ENCODE measurements at places on chromosomes 2 and 18.

DNA sequence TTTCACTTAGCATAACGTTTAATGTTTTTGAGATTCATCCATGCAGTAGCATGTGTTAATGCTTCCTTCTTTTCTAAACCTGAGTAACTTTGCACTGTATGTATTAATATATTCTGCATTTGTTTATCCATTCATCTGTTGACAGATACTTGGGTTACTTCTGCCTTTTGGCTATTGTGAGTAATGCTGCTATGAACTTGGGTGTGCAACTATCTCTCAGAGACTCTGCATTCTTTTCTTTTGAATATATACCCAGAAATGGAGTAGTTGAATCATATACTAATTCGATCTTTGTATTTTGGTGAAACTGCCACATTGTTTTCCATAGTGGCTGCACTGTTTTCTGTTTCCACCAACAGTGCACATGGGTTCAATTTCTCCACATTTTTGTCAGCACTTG lies 128.3 kb downstream of the SH3BP4 start:
- no peak for DNase-seq

DNA sequence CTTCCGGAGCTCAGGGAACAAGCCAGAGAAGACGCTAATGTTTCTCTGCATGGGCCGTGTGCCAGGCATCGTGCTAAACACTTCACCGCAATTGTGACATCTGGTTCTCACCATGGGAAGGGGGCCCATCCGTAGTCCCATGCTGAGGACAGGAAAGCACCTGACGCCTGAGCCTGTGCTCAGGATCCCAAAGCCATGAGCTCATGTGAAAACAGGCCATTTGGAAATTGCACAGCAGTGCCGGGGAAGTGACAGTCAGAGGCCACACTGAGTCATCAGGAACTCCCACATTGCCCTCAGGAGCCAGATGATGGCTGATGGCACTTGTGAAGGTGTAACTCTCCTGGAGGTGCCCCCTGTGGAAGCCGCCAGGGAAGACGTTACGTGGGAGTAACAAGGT lies 141.0 kb downstream of the INHBB start:
- no peak for DNase-seq

- no peak for DNase-seq
Observed at GRCh38 chr18:36511791-36512352, 214.4 kb downstream of the FHOD3 start.

DNA sequence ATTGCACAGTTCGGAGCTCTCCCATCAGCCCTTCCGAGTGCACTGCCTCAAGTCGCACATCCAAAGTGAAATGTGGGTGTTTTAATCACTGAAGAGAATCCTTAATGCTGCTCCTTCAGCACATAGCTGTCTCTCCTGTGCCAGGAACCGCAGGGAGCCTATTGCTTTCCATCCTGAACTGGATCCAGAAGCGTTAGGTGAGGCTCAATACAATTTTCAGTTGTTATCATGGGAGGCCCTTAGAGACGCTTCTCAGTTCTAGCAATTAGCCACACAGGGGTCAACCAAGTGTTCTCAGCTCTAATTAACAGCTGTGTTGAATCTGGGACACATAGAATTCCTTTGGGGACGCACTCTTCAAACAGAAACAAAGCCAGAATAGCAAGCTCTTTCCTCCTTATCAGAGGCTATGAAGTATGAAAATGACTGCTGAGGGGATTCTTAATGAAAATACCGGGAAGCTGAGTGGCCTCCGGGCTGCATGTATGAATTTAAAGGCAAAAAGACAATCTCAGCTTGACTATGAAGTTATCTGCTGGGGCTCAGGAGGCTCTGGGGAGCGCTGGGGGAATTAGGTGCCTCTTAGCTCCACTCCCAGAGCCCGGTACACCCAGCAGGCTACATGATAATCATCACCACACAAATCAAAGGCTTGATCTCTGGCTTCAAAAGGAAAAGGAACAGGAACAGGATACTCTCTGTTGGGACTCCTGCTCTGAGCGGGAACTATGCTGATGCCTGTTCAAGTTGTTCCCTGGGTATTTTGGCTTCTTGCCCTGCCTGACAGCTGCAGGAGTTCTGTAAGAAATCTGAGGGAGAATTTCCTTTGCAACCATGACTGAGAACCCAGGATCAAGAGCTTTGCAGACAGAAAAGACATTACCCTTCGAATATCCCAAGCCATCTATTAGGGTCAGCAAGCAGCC lies 55.4 kb upstream of the NCOA1 start:
- no peak for DNase-seq

GRCh38 chr18:47585136-47585535 lies 333.7 kb upstream of the SKOR2 start:
- DNase-seq = no peak

- no peak for DNase-seq
Observed at GRCh38 chr18:59873641-59874040, 26.2 kb upstream of the PMAIP1 start.

DNA sequence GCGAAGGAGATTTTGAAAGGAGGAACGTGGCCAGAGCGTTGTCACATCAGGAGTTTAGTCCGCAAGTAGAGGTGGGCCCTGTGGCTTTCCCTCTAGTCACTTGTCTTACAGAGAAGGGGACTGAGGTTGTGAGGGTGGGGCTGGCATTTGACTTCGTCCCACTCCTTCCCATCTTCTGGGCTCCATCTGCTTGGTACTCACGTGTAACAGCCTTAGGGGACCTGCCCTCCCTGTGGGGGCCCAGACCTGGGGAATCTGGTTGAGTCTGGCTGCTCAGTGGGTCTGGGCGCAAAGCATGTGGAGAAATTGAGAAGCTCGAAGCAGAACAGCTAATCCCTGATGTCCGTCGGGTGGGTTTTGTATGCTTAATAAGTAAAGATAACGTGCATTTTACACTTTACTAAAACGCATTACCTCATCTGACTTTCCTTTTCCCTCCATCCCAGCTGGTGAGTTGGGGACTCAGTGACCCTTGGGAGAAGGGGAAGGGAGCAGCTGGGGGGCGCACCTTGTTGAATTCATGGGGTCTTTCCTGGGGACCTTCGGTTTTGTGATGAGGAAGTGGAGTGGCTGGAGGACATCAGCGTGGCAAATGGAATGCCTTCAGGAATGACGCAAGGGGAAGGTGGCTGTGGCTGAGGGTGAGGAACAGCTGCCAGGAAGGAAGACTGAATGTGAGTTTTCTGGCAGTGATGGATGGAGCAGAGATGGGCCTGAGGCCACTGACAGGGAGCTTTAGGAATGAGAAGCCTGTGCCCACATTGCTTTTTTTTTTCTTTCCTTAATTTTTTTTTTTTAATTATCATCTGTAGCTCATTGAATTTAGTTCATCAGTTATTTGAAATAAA lies 44.8 kb downstream of the ASAP2 start:
- no peak for DNase-seq

DNA sequence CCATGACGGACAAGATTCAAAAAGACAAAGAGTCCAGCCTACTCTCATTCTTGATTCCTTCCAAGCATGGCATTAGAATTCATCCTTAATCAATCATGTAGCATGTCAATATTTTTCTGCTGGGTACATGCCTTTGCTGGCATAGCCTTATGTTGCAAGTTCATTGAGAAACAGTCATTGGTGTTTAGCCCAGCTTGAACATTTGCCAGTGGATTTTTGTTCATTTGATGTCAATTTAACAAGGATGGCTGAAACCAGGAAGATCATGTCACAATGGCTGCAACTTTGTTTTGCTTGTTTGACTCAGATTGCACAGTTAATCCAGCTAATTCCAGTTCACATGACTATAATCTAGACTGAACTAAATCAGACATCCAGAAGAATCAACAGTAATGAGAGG lies 1132.2 kb downstream of the LRP1B start:
- no peak for DNase-seq

GRCh38 chr2:149467436-149467835 lies 120.1 kb downstream of the MMADHC start:
- no peak for DNase-seq

DNA sequence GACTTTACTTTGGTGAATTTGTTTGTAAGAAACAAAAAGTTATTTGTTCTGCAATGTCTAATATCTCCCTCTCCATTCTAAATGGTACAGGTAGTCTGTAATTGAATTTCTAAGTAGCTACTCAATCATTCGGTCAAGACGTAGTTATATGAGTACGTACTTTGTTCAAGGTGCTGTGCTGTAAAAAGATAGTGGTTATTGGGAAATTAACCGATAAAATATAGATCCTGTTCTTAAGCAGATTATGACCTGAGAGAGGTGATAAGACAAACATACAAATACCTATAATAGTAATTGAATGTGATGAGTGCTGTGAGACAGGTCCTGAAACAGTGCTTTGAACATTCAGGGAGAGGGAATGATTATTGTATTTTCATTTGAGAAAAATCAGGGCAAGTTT lies 7.1 kb downstream of the NCOA1 start:
- no peak for DNase-seq

DNA sequence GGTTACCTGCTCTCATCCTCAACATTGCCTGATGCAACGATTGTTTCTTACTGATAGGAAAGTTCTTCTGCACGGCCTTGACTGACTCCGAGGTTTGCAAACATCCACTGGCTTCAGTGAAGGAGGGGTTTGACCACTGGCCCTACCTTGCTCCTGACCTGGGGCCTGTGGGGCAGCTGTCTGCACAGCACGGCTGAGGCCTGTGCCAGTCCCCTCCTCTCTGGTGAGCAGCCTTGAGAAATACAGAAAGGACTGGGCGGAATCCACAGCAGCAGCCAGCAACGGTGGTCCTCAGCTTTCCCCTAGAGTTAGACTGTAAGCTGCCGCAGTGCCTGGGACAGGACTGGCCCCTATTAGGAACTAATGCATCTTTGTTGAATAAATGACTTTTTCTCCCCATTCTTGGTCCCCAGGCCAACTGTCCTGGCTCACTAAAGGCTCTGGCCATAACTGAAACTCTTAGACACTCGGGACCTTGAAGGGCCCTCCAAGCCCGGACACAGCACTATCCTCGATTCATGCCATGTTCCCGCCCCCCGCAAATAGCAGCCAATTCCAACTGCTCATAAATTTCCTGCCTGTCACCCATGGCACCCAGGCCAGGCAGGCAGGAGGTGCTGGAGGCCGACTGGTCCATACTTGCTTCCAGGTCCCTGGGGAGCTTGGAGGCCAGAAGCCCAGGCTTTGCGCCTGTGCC lies 26.7 kb downstream of the ATOH8 start:
- DNase-seq = no peak

DNA sequence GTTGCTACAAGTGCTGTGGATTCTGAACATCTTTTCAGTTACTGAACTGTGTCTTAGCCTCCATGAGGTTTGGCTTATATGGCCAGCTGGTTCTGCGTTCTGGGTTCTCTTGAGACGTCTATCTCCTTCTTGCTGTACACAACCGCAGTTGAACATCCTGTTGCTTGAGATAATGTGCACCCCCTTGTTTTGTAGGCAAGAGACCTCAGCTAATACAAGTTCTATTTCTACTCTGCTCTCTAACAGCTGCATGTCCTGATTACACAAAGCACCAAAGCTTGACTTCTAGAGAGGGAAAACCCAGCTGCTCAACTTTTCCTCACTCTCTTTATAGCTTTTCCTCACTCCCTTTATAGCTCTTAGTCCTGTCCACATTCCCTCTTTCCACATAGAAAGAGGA lies 176.0 kb downstream of the LTBP1 start:
- DNase-seq = no peak

DNA sequence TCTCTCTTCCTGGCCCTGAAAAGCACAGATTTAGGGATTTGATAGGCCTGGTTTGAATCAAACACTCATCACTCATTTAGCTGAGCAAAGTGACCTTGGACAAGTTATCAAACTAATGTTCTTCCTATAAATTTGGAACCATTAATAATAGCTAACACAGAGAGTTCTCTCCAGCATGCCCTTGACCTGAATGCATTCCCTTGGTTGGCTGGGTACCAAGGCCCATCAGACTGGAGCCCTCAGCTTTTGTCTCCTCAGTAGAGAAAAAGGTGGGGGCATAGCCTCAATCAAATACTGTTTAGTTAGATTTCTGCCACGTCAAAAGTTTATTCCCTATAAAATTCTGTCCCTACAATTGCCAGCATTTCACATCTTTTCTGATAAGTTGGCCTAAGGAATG lies 13.8 kb upstream of the MRPL19 start:
- no peak for DNase-seq

DNA sequence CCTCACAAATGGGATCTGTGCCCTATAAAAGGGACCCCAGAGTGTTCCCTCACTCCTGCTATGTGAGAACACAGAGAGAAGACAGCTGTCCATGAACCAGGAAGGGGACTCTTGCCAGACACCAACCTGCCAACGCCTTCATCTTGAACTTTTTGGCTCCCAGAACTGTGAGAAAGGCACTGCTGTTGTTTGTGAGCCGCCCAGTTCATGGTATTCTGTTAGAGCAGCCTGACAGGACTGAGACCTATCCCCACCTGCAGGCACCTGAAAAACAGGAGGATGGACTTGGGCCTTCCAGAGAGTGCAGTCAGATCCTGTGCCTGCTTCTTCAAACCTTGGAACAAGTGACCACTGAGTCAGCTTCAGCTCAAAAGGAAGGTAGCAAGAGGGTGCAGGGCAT lies 51.4 kb downstream of the CRACDL start:
- DNase-seq = no peak

DNA sequence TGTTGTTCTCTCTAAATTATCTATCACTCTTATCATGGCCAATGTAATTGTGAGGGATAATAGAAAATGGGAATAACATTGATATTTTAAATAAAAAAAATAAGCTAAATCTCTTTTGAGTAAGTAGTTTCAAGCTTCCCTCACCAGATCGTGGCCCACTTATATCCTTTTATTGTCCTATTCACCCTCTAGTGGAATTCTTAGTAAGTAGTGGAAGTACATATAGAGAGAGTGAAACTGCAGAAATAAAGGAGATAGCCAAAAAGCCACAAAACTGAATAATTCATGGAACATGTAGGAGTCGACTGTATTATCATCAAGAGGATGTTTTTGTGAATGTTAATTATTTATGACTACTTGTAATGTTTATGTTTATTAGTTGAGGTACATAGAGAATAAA lies 66.1 kb upstream of the DTNA start:
- DNase-seq = no peak

- DNase-seq = peak; percentile 7
Observed at GRCh38 chr2:72109291-72109690, 38.4 kb downstream of the CYP26B1 start.

GRCh38 chr2:233429175-233429897 lies 75.0 kb downstream of the DGKD start:
- DNase-seq = peak; percentile 14

GRCh38 chr2:2825516-2826208 lies 494.6 kb upstream of the MYT1L start:
- DNase-seq = no peak

GRCh38 chr2:38107738-38108410 lies 31.9 kb upstream of the CYP1B1 start:
- DNase-seq = no peak

DNA sequence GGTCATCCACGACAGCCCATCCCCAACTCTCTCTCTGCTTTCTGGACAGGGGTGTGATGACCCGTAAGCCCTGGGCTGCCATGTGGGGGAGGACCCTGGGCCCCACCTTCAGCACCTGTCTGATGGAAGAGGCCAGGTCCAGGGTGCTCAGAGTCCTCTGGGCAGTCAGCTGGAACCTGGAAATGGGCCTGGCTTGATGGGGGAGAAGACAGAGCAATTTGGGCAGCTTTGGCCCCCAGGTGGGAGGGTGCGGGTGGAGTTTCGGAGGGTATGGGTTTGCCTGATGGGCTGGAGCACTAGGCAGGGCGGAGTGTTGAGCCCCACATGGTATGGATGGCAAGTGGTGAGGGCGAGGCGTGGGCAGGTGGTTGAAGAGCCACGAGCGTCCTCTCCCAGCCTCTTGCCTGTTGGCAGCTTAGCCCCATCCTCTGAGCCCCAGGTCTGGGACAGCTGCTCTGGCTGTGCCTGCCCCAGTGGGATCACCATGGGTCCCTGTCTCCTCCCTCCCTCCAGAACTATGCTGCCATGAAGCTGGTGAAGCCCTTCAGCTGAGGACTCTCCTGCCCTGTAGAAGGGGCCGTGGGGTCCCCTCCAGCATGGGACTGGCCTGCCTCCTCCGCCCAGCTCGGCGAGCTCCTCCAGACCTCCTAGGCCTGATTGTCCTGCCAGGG lies 232.7 kb downstream of the DYSF start:
- DNase-seq = no peak
